ENCODE measurements at places on chromosomes 13 and 19. TPM values are rescaled to one million over a fixed set of nuclear protein-coding genes. Genes with fewer than 3 reads are reported as not detected.

KIR2DL4 gene
- not detected for total RNA-seq

KLK14 gene
- not detected for total RNA-seq

FFAR3 gene
- not detected for total RNA-seq

PNMA8B gene
- 3.0 TPM for total RNA-seq

TTYH1 gene
- total RNA-seq = under 0.01 TPM

CELF5 gene
- not detected for total RNA-seq

CEACAM4 gene
- total RNA-seq = not detected

CEACAM7 gene
- not detected for total RNA-seq

SIGLEC6 gene
- total RNA-seq = not detected

Measured in bronchial smooth muscle cell (primary cell).